ENCODE measurements at places on chromosomes 6 and 20.

DNA sequence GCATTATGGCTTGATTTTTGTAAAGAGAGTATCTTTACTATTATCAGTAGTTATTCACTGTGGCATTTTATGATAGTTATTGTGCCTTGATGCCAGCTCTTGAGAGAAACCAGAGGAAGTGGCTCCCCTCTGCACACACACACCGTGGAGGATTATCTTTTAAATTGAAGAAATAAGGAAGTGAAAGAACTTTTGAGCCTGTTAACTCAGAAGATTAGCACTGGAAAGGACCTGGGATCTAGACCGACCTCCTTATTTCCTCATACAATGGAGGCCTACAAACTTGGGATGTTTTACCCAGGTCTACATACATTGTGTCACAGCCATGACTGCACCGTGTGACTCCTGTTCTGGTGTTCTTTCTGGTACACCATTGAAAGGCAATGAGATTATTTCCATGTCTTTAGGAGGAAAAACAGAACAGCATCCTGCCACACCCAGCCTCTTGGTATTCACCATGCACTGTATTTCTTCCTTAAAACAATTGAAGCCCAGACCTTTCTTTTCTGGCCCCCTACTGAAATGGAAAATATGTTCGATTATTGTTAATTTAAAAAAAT is 40.6 kb downstream of the HECA start:
- no peak for DNase-seq

GRCh38 chr20:1576641-1577040 is 19.1 kb upstream of the SIRPD start:
- DNase-seq = no peak

DNA sequence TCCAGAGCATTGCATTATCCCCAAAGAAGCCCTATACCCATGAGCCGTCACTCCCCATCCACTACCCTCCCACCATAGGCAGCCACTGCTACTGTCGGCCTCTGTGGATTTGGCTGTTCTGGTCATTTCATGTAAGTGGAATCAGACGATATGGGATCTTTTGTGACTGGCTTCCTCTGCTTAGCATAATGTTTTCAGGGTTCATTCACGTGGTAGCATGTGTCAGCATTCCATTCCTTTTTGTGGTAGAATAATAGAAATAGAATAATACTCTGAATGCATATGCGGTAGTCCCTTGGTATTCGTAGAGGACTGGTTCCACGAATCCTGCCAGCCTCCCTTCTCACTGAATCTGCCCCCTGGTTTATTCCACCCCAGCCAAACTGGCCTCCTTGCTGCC is 402.6 kb upstream of the SULF2 start:
- no peak for DNase-seq

- no peak for DNase-seq
These were observed 11.4 kb downstream of the TEAD3 start for GRCh38 chr6:35485402-35485877.

- no peak for DNase-seq
These were observed 15.6 kb downstream of the ULBP1 start for GRCh38 chr6:149979293-149979692.

DNA sequence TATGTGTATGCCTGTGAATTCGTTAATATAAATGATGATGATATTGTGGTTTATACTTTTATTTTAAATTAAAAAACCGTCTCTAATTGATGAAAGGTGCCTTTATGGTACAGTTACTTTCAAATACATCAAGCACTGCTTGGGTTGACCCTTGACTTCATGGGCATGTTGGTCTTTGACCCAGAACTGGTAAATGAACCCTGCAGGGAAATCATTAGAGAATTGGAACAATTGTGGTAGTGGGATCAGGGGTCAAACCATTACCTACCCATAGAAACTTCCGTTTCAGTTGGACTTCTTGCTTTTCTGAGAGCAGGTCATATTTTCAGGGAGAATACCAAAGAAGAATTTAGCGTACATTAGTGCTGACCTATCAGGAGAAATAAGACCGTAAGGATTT is 258.0 kb downstream of the TMEM242 start:
- DNase-seq = no peak

DNA sequence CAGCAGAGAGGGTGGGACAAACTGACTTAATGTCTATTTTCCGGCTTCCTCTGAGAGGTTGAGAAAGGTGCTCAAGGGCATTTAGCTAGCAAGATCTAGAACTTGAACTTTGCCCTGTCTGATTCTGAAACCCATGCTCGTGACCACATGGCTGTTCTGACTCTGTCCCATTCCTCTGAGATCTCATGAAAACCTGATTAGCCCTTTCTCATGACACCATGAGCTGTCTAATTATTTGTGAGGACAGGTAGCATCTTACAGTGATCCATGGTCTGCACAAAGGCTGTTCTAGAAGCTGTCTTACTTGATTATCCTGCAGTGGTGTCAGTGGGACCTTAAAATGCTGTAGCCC is 89.6 kb upstream of the TOX2 start:
- DNase-seq = peak; percentile 40

- DNase-seq = no peak
These were observed 232.0 kb downstream of the IBTK start for GRCh38 chr6:82015526-82015925.

DNA sequence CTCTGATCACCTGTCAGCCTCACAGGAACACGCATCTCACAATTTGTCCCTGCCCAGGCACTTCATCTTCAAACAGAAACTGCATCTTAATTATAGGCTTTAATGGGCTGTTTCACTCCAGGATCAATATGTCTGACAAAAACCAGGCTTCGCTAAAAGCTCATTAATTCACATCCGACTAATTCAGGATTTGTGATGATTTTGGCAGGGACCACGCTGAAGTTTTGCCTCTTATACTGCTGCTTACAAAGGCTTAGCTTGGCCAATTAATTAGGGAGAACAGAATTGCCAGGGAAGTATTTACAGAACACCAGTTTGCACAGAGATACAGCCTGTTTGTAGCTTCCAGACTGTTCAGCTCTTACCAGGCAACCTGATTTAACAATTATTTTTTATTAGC is 541.0 kb upstream of the SPTLC3 start:
- no peak for DNase-seq

DNA sequence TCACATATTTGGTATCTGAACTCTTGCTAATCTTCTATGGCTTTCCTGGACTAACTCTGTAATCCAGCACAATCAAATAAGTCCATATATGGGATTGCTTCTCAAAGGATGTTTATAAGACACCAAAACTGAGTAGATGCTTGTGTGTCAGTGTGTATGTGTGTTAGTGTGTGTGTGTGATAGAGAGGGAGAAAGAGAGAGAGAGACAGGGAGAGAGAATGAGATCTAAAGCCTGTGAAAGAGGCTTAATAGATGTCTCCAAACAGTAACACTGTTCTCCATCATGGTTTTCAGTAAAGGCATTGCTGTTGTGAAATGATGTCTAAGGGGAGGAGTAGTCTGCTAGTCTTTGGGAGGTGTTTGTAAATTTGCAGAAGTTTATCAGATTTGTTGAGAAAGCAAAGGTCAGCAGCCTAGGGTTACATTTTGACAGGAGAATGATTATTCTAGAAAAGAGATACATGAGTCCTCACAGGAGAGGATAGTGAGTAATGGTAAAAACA is 73.9 kb upstream of the MLIP start:
- no peak for DNase-seq

DNA sequence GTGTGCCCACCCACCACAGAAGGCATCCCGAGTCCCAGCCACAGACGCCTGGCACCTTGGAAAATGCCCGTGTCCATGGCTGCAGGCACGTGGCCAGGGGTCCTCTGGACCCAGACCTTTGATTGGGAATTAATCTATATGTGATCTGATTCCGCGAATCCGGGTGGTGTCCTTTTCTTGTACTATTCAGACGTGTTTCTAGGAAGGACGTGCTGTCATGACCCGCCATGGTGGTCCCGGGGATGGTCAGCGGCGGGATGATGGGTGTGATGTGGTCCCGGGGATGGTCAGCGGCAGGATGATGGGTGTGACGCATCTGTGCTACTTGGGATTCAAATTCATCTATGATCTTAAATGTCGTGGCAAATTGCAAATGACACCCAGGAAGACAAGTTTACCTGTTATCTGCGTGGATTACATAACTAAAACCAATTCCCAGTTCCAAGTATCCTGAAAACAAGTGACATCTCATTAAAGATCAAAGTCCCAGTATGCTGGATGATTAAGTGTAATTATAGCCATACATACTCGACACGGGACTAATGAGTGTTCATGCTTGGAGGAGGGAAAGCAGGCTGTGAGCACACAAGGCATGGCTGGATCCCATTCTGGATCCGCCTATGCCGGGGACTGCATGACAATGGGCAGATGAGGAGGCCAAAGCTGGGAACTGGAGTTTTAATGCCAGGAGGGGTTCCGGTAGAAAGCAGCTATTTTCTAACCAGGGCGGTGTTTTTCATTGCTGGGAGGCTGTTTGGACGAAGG is 256.5 kb downstream of the TAF4 start:
- DNase-seq = no peak

GRCh38 chr6:81744131-81744530 is 8.3 kb downstream of the TENT5A start:
- DNase-seq = no peak

DNA sequence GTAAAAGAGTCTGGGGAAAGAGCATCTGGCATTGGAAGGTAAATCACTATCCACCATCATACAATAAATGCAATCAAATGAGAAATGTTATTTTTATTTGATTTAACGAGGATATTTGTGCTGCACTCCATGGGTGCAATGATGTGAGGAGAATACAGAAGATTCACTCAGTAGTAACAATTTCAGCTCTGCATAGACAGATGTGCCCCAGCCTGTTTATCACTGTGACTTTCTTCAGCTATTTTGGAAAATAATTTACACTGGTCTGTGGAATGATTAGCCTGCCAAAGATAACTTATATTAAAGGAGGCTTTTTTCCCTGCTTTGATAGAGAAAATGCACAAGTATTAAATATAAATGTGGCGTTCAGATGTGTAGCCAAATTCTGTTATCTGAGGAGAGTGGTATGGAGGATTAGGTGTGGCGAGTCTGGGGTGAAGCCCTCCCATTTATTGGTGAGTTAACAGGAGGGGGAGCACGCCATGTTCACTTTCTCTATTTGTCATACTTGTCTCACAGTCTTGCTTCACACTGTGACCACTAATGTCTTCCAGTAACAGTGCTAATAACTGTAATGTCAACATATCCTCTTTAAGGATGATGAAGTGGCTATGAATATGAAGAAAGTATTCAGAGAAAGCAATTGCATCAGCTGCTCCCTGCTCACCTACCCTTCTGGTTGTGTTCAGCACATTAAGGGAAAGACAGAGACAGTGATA is 645.6 kb downstream of the MMUT start:
- DNase-seq = no peak

GRCh38 chr6:108644252-108644651 is 83.5 kb downstream of the FOXO3 start:
- DNase-seq = no peak

DNA sequence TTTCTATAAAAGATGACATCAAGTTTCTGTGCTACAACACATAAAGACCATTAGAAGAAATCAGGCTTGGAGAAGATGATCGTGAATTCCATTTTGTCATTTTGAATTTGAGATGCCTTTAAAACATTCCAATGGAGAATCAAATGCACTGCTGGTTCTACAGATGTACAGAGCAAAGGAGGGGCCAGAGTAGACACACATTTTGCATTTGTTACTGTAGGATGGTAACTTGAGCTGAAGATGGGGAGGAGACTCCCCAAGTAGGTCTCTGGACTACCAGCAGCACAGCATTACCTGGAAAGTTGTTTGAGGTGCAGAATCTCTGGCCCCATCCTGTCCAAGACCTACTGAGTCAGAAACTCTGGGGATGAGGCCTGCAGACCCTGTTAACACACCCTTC is 121.6 kb upstream of the RALGAPA2 start:
- DNase-seq = no peak

GRCh38 chr6:43143235-43144128 is 27.6 kb upstream of the SRF start:
- DNase-seq = no peak

GRCh38 chr6:46964716-46965519 is 43.2 kb upstream of the ADGRF5 start:
- no peak for DNase-seq
